ENCODE measurements at places on chromosomes 16 and 17.
A peak's percentile ranks its signal among the peaks of the same experiment; 100 is the strongest.

DNA sequence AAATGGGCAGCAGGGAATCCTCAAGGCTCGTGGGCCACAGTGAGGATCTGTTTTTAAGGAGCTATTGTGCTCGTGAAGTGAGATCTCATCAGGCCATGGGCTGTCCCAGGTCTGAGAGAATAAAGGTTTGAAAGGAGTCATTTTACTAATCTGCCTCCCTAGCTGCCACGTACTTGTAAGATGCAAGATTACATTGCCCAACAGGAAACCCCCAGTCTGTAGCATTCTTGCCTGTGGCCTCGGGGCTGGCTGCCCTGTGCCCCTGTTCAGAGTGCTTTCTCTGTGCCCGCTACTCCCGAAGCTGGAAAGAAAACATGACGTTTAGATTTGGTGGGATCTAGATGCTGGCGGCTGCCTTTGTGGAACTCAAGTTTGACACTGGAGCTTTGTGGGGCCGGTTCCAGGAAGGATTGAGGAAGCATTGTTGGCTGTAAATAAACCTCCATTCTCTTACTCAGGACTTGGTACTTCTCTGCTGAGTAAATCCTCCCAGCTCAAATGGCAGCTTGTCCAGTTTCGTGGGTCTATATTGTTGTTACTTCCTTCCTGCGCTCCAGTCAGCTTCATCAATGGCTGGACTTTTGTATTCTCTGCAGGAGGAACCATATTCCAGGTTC lies 21.2 kb downstream of the SAP30BP start:
- no peak for DNase-seq

GRCh38 chr16:7351610-7352510 lies 19.2 kb downstream of the RBFOX1 start:
- DNase-seq = no peak

- peak; percentile 88 for DNase-seq
Measured at GRCh38 chr16:720990-721764, at the start of gene ANTKMT. Gene ANTKMT (plus strand): TSS chr16:721146. CDS start chr16:721275, 129 bp downstream.

DNA sequence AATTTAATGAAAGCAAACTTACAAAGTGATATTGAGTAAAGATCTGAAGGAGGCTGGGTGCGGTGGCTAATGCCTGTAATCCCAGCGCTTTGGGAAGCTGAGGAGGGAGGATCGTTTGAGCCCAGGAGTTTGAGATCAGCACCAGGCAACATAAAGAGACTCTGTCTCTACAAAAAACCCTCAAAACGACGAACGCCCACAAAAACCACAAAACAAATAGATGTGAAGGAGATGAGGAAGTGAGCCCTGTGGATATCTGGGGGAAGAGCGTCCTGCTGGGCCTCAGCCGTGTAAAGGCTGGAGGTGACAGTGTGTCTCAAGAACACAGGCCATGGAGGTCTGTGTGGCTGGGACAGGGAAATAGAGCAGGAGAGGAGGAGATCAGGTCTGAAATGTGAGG lies 68.8 kb downstream of the ITFG1 start:
- no peak for DNase-seq

DNA sequence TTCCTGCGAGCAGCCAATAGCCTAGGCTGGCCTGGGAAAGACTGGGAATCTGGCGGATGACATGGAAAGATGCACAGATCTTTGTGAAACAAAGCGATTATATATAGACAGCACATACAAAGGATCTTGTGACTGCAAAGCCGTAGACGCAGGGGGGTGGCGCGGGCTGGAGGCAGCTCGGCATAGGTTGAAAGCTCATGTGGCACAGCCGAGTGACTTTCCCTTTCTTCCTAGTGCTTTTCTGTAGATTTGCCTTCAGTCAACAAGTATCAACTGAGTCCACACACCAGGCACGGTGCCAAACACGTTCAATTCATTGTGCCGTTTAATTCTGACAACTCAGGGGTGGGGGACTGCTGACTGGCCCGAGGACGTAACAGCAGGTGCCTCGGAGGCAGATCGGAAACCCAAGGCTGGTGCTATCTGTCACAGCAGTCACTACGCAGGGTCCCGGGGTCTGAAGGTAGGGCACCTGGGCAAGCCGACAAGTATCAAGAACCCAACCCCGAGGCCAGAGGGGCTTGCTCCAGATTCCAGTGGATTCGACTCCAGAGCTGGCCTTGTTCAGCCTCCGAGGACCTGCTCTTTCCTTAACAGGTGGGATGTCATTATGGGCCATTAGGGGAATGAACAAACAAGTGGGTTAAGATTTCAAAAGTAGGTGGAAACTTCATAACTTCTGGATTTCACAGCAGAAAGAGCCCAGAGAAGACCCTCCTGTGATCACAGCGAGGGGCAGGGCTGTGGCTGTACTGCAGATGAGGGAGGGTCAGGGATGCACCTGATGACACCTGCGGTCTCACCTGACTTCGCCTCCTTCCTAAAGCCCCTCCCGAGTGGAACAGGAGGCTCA lies 5.9 kb downstream of the PAM16 start:
- DNase-seq = no peak

DNA sequence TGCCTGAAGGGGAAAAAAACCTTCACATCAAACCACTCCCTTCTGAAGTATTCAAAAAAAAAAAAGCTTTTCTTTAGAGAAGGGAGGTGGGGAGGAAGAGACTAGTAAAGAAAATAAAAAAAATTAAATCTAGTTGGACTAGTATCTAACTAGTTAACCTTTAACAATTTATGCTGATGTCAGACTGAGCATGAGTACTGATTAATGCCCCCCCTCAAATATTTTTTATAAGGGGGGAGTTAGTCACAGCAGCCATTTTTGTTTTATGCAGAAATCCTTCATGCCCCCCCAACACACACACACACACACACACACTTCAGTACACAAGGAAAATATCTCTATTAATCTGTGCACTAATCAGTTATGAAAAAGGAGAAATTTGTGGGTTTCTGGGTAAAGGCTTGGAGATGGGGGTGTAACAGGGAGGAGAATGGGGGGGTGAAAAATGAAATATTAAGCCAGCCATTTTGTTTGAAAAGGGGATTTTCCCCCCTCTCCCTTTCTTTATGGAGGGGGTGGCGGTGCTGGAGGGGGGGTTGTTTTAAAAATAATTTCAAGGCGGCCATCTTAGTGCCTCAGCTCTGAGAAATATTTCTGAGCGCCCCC lies 4.7 kb upstream of the CHD3 start:
- no peak for DNase-seq

DNA sequence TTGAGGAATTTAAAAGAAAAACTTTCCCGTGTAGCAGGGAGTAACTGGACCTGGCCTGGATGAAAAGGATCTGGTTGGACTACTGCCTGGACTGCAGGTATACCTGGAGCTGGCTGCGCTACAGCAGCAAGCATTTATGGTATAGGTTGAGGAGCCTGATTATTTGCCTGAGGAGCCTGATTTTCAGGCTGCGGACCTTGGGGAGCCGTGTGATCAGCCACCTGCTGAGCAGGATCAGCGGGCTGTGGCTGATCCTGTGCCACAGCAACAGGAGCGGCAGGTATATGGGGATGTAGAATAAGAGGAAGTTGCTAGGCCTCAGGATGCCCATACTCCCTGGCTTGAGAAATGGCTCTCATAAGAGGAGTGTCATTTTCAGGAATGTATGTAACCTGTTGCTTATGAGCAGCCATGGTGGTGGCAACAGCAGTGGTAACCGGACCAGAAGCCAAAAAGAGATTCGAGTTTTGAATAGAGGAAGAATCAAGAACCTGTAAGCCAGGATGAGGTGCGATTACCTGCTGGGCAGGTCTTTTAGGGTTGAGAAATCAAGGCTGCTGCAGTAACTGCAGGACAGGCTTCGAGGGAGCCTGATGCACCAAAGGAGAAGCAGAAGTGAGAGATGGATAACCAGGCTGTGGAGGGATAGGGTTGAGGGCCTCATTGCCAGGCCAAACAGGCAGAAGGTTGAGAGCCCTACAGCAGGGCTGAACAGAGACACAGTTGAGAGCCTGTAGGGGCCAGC lies 60.9 kb upstream of the ARL4D start:
- no peak for DNase-seq

- DNase-seq = no peak
Measured at GRCh38 chr16:50797456-50797855, 55.6 kb downstream of the CYLD start.

DNA sequence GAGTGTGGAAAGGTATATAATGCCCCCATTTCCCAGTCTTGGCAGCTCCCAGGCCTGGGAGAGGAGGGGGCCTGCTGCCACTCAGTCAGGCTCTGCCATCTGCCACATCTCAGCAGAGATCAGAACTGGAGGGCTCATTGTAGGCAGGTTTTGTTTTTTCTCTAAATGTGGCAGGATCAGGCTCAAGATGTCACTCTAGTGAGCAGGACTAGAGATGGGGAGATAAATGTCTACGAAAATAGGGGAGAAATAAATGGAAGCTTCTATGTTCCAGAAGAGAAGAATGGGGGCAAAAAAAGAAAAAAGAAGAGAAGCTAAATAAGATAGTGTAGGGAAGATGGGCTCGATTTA lies 13.9 kb downstream of the NXPH3 start:
- no peak for DNase-seq

DNA sequence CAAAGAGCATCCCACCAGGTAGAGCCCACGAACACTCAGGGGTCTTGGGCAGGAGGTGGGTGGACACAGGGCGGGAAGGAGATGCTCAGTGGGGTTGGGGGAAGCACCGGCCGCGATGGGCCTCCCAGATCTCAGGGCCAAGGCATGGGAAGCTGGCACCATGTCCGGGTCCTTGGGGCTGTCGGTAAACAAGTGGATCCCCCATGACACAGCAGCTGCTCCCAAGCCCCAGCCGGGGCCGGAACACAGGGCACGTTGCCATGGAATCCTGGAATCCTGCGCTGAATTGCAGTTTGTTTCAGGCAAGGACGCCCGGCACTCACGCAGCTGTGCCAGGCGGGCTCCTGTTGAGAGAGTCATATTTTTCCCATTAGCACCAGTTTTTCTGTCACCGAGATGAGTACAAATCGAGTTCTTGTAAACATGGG lies 23.0 kb upstream of the CHMP6 start:
- no peak for DNase-seq

DNA sequence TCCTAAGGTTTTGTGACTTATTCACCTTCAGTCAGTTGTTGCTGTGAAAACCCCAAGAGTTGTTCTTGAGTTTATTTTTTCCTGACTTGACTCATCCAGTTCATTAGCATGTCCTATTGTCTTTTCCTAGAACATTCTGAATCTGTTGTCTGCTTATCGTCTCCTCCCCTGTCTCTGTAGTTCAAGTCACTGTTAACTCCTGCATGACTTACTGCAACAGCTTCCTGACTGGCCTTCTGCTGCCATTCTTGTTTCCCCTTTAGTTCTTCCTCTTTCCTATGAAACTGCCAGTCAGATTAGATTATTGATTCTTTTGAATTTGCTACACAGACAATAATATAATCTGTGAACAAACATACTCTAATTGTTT lies 161.5 kb downstream of the FTO start:
- no peak for DNase-seq

DNA sequence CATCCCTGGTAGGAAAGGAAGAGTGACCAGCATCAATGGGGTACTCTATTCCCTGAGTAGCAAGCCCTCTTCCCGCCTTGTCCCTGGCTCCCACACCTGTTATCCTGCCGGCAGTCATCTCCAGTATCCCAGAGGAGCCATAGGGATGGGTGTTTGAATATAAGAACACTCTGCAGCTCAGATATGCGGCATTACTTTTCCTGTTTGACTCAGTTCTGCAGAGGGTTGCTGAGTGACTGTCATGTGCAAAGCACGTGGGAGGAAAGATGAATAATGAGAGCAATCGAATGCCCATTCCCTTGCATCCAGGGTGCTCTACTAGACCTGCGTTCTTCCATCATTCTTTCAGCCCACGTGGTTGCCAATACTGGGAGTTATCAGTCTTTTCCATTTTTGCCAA lies 115.1 kb downstream of the PRKCB start:
- DNase-seq = no peak

DNA sequence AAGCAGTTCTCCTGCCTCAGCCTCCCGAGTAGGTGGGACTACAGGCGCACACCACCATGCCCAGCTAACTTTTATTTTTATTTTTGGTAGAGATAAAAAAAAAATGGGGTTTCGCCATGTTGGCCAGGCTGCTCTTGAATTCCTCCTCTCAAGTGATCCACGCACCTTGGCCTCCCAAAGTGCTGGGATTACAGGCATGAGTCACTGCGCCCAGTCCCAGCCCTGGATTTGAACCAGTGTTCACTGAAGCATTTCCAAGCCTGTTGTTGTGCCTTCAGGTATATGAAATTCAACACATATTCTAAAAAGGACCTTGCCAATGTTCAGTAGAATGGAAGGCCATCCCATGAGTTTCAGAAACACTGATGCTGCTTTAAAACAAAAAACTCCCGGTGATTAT lies 165.3 kb downstream of the SLC39A11 start:
- DNase-seq = no peak

DNA sequence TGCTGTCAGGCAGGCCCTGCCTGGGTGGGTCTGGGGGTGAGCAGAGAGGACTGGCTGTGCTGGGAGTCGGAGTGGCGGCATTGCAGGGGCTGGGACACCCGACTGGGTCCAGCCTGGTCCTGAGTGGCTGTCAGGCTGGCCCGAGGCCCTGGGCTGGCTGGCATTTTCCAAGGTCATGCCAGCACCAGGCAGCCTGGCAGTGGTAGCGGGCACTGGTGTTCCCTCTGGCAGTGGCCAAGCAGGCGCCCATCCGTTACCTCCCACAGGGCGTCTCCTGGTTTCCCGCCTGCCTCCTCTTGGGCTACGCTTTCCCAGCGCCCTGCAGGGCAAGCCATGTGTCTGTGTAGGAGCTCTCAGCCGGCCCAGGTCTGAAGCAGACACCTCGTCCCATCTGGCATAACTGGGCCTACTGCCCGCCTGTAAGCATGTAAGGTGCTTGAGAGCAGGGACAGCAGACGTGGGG lies 5.7 kb upstream of the PKMYT1 start:
- no peak for DNase-seq

GRCh38 chr16:17515421-17516210 lies 44.9 kb upstream of the XYLT1 start:
- no peak for DNase-seq

- no peak for DNase-seq
Measured at GRCh38 chr16:87800497-87800896, 34.7 kb upstream of the KLHDC4 start.

DNA sequence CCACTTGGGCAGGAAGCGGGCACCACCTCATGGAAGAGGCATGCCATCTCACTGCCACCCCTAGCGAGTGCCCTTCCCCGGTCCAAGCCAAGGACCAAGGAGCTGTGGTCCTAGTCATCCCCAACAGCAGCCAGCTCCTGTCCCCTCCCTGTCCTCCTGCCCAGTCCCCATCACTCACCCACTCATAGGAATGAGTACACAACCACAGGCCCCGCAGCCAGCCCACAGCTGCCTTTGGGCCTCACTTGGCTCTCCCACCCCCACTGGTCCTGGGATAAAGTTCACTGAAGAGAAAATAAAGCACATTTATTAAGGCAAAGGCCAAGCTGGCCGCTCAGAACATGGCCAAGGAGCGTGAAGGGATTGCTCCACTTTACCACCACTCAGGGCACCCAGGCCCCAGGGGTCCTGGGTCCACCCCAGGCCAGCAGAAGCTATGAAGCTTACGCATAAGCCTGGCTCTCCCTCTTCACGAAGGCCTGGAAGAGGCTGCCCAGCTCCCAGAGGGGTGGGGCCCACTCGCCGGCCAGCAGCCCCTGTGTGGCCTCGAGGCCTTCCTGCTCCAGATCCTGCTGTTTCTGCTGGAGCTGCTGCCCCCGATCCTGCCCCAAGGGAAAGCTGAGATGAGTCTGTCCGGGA lies 3.6 kb downstream of the SCRN2 start:
- DNase-seq = no peak

- no peak for DNase-seq
Measured at GRCh38 chr16:23072084-23072599, 77.1 kb downstream of the USP31 start.
